ENCODE measurements at places on chromosomes 5 and 9. TPM values are rescaled to one million over a fixed set of nuclear protein-coding genes. Genes with fewer than 3 reads are reported as not detected.

ANKRD33B gene
- 14.9 TPM for total RNA-seq

GHR gene
- 2.2 TPM for total RNA-seq

DNA sequence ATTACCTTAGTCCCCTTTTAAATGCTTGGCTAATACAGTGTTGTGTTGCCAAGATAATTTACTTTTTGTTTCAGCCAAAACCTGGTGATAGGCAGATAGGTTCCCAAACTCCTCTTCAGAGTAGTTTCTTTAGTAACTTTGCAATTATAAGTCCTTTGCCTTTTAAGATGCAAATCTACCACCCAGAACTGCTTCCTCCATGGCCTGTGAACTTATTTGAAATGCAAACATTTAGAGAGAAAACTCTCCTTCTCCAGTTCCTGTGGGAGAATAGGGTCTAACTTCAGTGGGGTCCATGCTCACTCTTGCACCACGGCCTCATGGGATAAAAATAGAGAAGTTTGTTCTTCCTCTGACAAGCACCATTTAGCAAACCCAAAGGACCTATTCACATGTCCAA lies 1955.4 kb upstream of the CDH6 start:
- no peak overlapping the region for H3K4me3 ChIP-seq
- no peaks in the 10 kb centered on the region for H3K36me3 ChIP-seq
- no peaks in the 10 kb centered on the region for H3K4me1 ChIP-seq
- H3K27me3 ChIP-seq, result no peaks in the 10 kb centered on the region
- no peak overlapping the region for H3K27ac ChIP-seq

DNA sequence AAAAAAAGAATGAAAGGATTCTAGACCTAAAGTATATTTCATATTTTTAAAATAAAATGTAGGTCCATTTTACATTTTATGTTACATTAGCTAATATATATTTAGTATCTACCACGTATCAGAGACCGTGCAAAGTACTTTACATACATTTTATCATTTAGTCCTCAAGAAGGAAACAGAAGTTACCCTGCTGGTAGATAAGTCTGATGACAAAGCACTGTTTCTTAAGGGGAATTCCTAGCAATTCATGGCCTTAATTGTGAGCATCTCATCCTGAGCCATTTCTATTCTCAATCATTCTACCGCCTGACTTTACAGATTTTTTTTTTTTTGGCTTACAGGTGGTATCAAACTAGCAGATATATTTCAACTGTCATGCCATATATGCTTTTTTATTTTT lies 367.7 kb downstream of the PRELID2 start:
- H3K36me3 ChIP-seq, result no peaks in the 10 kb centered on the region
- no peak overlapping the region for H3K4me3 ChIP-seq
- H3K4me1 ChIP-seq, result peaks cover 10% of the 10 kb centered on the region
- H3K27ac ChIP-seq, result no peak overlapping the region
- DNase-seq, result no peak

IFNB1 gene
- not detected for total RNA-seq
